ENCODE measurements at places on chromosomes 6 and 20.

DNA sequence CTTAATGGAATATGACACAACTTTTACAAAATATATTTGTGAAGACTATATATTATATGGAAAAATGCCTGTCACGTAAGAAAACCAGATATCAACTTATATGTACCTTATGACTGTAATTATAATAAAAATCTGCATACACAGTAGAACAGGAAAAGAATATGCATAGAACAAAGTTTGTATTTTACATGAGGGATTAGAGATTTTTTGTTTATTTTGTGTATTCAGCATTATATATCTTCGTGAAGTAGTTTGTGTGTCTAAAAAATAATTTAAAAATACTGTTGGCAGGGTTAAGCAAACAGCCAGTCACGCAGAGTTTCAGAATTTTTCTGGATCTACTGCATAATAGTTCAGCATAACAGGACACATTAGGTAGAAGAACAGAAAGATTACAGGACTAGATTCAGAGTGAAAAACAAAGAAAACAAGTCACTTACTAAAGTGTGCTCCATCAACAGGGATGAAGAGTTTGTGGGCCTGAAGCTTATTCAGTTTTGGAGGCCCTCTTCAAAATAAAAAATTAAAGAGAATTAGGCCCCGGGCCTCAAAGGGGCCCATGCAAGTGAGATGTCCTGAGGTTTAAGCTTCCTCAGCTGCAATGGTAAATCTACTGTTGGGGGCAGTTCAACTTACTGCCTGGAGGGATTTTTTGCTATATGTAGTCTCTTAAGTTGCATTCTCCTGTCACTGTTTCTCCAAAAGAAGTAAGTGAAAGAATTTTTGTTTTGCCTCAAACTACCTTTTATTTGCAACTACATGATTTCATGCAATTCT lies 16.3 kb downstream of the TXLNB start:
- ATAC-seq, result no peak

DNA sequence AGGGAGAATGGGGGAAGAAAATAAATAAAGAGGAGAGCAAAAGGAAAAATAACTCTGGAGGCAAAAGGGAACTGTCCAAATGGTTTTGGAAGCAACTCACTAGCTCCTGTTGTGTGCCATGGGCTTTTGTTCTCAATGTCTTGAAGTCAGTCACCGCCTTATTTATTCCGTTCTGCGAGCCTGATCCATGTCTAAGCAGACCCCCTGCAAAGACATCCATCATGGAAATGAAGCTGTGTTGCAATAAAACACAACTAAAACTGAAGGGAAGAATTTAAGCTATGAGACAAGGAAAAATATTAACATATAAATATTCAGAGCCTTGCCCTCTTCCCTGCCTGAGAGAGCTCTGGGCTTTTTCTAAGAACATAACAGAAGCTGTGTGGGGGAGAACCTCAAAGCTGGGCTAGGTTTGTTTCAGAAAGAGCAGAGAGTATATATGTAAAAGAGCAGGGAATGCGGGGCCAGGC lies 373.2 kb upstream of the CNR1 start:
- no peak for ATAC-seq

DNA sequence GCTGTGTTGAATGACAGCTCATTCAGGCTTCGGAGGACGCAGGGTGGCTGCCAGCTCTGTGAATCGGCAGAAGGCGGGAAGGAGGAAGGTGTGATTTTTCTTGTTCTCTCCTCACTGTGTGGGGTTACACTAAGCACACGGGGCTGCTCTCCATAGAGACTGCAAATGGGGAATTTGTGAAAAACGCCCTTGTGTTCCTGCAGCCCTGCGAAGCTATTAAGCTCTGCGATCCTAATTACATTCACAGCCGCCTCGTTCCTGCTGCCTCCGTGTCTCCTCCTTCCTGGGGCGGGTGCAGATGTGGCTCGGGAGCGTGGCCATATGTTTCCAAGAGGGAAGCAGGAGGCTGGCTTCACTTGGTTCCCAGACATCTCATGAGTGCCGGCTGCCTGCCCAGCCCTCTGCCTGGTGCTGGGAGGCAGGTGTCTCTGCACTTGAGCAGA lies 124.0 kb downstream of the TOX2 start:
- ATAC-seq, result no peak

- no peak for ATAC-seq
These were observed 103.9 kb upstream of the AFDN start for GRCh38 chr6:167722634-167723309.

GRCh38 chr6:26211963-26212362 lies 124.7 kb downstream of the HFE start:
- no peak for ATAC-seq

Data from activated T-helper 17 cell treated with anti-CD3 and anti-CD28 coated beads, Interleukin-2, amount 50 U/mL, for 72 hours (primary cell).